ENCODE measurements at places on chromosomes 16 and 17.

DNA sequence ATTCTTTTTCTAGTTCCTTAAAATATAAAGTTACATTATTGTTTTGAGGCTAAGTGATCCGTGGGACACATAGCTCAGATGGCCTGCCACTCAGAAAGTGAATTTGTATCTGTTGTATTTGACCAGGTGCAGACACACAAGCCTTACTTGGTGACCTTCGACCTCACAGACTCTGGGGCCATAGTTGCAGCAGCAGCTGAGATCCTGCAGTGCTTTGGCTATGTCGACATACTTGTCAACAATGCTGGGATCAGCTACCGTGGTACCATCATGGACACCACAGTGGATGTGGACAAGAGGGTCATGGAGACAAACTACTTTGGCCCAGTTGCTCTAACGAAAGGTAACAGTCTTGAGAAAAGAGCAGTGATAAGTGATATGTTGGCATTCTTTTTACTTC is 30.5 kb downstream of the TMEM11 start:
- DNase-seq = no peak

DNA sequence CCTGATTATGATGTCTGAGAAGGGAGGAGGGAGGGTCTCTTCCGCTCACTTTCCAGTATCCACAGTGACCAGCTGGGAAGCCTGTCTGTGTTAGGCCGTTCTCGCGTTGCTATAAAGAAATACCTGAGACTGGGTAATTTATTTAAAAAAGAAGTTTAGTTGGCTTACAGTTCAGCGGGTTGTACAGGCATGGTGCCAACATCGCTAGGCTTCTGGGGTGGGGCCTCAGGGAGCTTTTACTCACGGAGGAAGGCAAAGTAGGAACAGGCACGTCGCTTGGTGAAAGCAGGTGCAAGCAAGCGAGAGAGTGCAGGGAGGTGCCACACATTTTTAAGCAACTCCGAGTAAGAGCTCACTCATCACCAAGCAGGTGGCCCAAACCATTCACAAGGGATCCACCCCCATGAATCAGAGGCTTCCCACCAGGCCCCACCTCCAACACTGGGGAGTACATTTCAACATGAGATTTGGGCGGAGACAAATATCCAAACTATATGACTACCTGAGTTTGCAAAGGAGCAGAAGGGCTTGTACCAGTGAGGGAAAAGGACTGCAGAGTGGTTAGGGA is 137.5 kb downstream of the CCDC182 start:
- no peak for DNase-seq

- no peak for DNase-seq
Observed at GRCh38 chr16:55326261-55327092, 2.5 kb downstream of the IRX6 start.

DNA sequence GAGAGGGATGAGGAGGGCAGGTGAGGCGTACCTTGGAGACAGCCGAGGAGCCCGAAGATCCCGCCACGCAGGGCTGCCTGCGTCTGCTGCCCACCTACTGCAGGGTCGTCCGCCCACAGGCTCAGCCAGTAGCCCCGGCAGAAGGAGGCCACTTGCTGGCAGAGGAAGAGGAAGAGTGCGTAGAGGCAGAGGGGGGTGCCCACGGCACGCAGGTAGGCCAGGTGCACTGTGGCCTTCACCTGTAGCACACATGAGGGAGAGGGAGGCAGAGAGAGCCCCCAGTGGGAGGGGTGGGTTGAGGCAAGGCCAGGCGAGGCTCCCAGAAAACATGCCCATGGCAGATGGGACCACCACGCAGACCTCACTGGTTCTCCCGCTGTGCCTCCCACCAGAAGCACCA is 53.7 kb downstream of the ABCC6 start:
- no peak for DNase-seq

DNA sequence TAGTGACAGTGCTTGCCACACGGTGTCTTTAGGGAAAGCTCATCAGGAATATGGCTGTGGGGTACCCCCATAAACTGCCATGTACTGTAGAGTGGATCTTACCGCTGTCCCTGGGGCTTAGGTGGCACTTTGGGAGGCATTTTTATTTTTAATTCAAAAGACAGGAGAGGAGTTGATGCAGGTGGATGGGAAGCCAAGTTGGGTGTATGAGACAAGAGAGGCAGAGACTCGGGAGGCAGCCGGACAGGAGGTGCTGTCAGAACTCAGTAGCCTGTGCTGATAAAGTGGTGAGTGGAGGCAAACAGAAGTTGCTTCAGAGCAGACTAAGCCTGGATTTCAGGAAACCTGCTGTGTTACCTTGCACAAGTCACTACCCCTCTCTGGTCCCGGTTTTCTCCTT is 185.9 kb downstream of the TMEM132E start:
- DNase-seq = no peak

DNA sequence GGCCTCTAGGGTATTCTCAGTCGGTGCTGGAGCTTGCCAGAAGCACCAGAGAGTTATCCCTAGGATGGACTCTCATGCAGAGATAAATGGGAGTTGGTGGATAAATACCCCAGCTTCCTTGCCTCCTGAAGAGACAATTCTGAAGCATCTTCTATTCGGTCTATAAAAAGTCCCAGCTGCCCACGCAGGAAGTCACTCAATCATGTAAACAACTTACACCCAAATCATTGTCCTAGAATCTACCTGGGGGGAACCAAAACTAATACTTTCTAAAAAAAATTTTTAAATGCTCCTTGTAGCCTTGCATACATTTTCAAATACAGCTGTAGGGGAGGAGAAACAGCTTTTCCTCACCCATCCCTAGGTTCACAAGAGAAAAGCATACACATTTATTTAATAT is 66.6 kb upstream of the ELAC2 start:
- DNase-seq = no peak

DNA sequence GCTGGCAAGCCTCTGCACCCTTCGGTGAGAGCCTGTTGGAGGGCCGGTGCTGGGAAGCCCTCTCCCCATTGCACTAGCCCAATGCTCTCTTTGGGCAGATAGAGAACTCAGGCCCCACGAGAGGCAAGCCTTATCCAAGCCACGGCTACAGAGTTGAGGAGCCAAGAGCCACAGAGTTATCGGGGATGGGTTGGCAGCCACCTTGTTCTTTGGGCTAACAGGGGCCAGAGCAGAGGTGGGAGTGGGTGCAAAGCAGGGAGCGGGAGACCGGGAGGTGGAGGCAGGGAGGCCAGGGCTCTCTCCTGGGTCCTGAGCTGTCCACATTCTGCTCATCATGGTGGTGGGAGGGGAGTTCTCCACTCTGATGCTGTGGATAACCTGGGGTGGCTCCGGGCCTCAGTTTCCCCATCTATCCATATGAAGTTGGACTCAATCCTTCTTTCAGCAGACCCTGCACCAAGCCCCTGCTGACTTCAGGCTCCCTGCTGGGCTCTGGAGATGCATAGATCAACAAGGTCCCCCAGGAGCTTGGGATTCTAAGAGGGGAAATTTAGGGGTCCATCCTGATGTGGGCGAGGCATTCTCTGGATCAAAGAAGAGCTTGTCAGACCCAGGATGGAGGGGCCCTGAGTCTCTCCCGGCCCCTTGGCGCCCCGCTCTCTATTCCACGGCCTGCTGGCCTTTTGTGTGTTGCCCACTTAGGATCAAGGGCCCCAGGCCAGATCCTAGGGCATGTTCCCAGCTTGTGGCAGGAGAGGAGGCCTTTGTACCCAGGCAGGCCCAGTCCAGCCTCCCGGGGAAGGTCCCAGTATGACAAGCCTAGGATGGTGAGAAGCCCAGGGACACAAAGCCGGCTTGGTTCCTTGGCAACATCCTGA is 557 bp upstream of the CX3CL1 start:
- no peak for DNase-seq

GRCh38 chr16:59964232-59964924 is 1230.3 kb upstream of the GOT2 start:
- DNase-seq = peak; percentile 15

DNA sequence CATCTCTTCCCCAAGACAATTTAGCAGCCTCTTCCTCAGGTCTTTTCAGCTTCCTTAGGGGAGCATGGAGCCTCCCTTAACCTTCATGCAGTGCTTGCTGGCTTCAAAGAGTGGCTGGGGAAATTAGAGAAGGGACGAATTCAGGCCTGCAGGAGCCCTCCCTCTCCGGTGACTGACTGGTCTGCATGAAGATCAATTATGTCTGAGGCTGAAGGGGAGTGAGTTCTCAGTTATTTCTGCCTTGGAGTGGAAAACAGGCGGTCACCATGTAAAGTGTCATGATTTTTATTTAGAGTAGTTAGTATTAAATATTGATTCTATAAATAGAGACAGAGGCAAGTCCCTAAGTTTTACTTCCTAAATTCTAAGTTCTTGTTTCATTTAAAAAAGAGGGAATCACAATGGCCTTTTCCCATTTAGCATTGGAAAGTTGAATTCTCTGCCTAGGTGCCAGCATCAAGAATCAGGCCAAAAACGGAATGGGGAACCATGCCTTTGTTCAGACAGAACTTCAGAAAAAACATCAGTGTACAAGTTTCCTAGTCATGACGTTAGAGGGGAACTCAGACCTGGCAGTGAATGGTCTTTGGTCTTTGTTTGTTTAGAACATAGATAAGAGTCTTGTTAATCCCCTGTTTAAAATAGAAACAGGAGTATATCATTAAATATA is 4.4 kb downstream of the GABARAPL2 start:
- DNase-seq = no peak

- DNase-seq = peak; percentile 48
Observed at GRCh38 chr17:12545877-12546513, 119.7 kb upstream of the MYOCD start.

DNA sequence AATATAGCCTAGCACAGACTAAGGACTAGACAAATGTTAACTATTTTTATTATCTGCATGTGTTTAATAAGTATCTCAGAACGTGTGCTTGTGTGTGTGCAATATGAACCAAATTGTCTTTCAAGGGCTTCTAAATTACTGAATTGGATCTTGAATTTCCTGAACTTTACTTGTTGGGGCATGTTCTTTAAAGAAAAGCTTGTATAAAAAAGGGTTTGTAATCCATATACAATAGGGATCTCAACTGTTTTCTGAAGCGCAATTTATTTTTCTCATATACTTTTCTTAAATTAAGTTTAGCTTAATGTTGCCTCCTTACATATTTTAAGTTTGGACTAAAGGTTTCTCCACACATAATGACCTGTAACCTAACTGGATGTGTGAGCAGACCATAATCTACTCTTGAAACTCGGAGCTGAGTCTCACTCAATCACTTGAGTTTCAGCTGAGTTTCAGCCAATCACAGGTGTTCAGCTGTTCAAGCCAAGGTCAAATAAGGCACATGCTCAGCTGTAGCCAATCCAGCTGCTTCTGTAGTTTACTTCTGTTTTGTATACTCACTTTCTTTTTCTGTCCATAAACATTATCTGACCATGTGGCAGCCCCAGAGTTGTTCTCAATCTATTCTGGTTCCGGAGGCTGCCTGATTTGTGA is 72.3 kb downstream of the CDK5R1 start:
- no peak for DNase-seq

DNA sequence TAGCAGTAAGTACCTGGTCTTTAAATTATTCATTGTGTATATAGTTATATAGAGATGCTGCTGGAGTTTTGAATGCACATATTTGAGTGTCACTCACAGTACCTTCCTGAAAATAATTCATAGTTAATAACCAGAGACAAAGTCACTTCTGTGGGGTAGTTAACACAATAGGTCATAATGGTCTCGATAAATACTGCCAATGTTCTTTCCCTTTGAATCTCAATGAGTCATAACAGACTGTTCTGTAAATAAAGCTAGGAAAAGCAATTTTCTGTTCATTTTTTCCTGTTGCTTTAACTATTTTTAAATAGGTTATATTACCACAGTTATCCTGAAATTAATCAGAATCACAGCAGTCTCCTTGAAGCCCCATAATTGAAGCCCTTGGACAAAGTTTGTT is 87.2 kb downstream of the MAP2K4 start:
- DNase-seq = peak; percentile 0

GRCh38 chr17:66412857-66413558 is 110.6 kb downstream of the PRKCA start:
- DNase-seq = no peak

DNA sequence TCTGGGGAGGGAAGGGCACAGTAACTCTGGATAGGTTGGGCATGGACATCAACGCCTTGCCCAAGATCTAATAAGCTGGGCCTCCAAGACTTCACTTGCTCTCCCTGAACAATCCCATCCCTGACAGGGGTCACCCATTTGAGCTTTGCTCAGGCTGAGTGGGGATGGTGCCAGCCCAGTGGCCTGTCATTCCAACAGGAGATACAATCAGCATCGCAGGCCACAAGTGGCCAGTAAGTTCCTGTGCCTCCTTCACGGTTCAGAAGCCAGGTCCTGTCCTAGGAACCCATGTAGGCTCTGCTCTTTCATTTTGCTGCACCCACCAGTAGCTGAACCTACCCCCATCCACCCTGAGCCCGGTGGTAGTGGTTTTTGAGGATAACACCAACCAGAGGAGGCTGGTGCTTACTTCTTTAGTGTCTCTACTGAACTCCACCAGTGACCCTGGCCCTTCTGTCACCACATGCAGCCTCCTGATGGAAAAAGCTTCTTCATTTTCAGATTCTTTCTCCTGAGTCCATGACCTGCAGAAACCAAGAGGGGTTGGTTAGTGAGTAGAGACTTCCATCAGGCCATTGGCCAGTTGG is 14.9 kb downstream of the PLEKHG4 start:
- no peak for DNase-seq

GRCh38 chr17:58755577-58756245 is at the start of gene PPM1E:
PPM1E (plus strand) TSS chr17:58755854.
- peak; percentile 44 for DNase-seq

- no peak for DNase-seq
Observed at GRCh38 chr16:1945559-1946391, 2.8 kb upstream of the MSRB1 start.

- peak; percentile 17 for DNase-seq
Observed at GRCh38 chr17:34556384-34556783, 23.0 kb upstream of the TMEM132E start.

- DNase-seq = no peak
Observed at GRCh38 chr17:76233588-76234353, 6.5 kb downstream of the RNF157 start.

GRCh38 chr17:60678118-60678444 is 430 bp downstream of the BCAS3 start:
- no peak for DNase-seq

DNA sequence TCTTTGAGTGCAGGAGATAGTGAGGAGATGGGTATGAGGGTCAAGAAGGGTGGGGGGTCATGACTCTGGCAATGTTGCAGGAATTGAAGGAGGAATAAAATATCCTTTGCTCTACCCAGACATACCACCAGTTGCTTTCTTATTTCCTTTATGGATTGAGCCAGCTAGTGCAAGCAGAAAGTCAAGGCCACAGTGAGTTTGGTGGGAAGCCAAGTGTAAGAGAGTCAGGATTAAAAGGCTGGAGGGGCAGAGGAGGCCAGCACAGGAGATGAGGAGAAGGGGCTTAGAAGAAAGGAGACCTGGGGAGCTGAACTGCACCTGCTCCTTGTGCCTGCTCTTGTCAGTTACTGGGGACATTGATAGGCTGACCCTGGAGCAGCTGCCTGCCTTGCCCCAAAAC is 16.1 kb downstream of the PIRT start:
- DNase-seq = no peak

Measured in RPMI7951 (cell line).